ENCODE measurements at places on chromosomes 2 and 18.

DNA sequence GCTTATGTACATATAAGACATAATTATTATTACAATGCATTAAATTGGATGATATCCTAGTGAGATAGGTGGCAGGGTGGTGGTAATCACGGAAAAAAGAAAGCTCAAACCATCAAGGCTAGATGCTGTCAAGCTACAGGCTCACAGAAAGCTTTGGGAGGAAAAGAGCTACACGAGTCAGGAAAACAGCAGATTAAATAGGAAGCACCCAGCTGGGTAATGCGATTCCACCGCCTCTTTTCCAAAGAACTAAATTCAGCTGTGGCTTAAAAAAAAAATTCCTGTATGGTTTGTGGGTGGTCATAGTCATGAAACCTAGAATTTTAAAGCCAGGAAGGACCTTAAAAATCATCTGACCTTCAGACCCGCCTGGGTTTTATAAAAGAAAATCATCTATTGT is 23.7 kb upstream of the PTPN4 start:
- DNase-seq, result no peak

DNA sequence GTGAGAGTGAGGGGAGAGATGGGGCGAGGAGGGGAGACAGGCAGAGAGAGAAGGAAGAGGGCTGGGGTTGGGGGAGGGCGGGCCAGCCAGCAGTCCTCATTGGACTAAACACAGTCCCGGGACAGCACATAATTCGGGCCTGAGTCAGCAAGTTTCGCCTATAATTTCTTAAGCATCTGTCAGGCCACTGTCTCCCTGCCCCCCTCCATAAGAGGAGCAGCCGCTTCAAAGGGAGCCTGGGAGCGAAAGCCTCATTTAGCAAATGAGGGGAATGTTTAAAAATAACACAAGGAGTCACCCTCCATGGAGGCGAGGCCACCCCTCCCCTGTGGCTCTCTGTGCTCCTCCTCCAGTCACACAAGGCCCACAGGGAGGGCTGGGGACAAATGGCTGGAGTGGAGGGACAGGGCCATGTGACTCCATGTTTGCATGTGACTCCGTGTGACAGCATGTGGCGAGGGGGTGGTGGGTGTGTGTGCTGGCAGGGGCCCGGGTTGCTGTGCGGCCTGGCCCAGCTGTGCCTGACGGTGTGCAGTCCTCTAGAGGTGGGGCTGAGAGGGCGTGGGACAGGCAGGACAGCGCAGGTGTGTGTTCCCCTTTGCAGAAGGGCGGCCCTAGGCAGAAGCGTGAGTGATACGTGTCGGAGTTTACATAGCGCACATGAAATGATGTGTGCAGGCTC is 162.4 kb downstream of the CELF4 start:
- peak; percentile 70 for DNase-seq

GRCh38 chr2:69434753-69435152 is 2.5 kb downstream of the NFU1 start:
- no peak for DNase-seq

GRCh38 chr2:11030909-11031308 is 119.2 kb downstream of the KCNF1 start:
- no peak for DNase-seq

GRCh38 chr2:104474716-104475115 is 379.2 kb upstream of the POU3F3 start:
- DNase-seq, result no peak

GRCh38 chr18:56899660-56900059 is 247.2 kb upstream of the BOD1L2 start:
- no peak for DNase-seq

- no peak for DNase-seq
Observed at GRCh38 chr2:63768051-63768450, 73.6 kb upstream of the UGP2 start.

- DNase-seq, result no peak
Observed at GRCh38 chr18:29780816-29781215, 1261.7 kb downstream of the DSC3 start.

DNA sequence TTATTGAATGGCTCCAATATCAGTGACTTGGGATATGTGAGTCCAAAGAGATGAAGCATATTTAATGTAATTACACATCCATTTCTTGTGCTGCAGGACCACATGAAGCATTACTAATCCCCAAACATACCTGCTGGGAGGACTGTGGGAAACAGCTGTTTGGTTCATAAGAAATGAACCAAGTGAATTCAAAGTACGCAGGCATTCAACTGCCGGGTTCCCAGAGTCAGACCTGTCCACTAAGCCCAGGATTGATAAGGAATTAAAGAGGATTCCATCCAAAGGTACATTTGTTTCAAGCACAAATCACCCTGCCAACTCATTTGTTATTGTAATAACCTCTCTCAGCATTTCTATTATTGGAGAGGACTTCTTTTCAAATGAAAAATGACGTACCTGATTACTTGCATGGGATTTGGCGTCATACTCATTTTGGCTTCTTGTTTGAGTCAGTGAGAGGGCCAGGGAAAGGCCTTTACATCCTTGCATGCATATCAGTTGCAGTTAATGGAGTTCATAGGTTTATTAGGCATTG is 230.7 kb downstream of the TXNL1 start:
- no peak for DNase-seq

GRCh38 chr18:47247416-47248114 is 3.9 kb downstream of the SKOR2 start:
- DNase-seq, result no peak

- no peak for DNase-seq
Observed at GRCh38 chr2:140747090-140747489, 1383.7 kb downstream of the LRP1B start.

DNA sequence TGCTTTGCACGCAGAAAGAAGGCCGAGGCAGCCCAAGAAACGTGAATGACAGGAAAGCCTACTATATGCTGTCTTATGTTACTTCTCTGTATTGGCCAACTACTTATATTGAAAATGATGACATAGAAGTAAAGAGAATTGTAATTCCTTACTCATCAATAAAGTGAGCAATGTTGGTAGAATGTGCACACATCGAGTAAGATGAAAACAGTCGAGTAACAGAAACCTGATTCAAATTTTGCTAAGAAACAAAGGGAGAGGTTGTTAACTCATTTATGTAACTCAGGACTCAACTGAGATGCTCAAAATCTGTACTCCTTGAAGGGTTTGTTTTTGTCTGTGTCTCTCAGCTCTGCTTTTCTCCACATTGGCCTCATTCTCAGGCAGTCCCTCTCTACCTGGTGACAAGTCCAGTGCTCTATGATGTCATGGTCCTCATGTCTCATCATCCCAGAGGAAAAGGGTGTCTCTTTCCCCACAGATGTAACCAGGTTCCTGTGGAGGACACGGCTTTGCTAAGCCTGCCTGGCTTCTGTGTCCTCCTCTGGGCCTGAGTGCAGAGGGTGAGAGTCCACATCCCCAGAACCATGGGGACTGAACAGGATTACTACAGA is 30.3 kb upstream of the CCDC93 start:
- DNase-seq, result no peak

- DNase-seq, result no peak
Observed at GRCh38 chr2:85405201-85406059, 4.7 kb downstream of the CAPG start.

- no peak for DNase-seq
Observed at GRCh38 chr18:76983613-76984051, 149.0 kb downstream of the MBP start.

DNA sequence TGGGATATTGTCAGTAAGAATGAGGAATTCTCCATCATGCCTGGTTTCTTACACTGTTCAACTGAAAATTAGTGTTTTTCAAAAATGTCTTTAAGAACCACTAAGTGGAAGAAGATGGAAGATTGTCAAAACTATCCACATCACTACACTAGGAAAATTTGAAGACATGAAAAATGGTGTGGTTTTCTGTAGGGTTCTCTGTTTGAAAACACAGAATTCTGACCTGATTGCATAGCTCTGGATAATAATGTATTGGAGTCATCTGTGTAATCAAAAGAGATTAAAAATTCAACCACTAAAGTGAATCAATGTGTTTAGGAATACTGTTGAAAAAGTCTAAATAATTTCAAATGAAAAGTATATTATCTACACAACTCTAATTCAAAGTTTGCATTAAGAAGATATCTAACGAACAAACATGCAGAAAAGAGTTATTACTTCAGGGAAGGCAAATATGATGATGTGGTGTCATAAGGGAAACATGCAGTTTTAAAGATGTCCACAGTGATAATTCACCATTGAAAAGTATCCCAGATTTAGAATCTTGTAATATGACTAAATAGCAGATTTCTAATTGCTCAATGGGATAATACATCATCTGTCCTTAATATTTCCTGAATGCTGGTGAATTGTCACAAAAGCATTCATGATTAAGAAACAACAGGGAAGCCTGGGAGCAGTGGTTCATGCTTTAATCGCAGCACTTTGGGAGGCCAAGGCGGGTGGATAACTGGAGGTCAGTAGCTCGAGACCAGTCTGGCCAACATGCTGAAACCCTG is 116.9 kb downstream of the ERBB4 start:
- no peak for DNase-seq

DNA sequence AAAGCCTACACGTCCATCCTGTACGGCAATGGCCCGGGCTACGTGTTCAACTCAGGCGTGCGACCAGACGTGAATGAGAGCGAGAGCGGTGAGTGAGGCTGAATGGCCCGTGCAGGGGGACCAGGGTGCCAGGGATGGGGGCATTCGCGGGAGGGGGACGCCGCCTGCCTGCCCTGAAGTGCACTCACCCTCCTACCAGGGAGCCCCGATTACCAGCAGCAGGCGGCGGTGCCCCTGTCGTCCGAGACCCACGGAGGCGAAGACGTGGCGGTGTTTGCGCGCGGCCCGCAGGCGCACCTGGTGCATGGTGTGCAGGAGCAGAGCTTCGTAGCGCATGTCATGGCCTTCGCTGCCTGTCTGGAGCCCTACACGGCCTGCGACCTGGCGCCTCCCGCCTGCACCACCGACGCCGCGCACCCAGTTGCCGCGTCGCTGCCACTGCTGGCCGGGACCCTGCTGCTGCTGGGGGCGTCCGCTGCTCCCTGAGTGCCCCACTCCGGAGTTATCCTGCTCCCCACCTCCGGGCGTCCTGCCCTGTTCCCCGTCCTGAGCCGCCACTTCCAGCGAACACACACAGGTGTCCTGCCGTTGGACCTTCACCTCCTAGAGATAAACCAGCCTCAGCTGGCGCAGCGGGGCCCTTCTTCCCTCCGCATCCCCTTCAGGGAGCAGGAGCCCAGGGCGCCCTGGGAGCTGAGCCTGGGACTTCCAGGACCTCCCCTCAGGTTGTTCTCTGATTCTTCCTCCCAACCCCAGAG is 2.9 kb downstream of the ALPI start:
- DNase-seq, result no peak

GRCh38 chr2:149383340-149383739 is 53.0 kb downstream of the LYPD6 start:
- no peak for DNase-seq

- no peak for DNase-seq
Observed at GRCh38 chr2:149213764-149214493, 116.5 kb upstream of the LYPD6 start.

- DNase-seq, result no peak
Observed at GRCh38 chr2:10480359-10480949, 32.3 kb upstream of the ODC1 start.

Data from NCI-H510A treated with DMSO at 0.1 percent for 48 hours (cell line).